ENCODE measurements at places on chromosomes 12 and 14.

DNA sequence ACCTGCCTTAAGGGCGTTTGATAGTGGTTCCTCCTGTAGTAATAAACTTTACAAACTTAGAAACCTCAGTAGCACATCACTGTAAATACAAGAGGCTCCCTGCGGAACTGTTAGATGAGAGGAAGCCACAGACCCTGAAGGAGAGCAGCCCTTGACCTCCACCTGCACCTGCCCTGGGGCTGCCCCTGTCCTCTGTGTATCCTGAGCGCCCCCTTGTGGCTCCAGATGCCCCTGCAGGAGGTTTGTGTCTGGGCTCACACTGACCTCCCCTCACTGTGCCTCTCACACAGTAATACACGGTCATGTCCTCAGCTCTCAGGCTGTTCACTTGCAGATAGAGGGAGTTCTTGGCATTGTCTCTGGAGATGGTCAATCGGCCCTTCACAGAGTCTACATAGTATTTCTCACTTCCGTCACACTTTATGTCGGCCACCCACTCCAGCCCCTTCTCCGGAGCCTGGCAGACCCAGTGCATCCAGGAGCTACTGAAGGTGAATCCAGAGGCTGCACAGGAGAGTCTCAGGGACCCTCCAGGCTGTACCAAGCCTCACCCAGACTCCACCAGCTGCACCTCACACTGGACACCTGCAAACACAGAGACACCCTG is 1059.8 kb downstream of the TMEM121 start:
- DNase-seq, result no peak

DNA sequence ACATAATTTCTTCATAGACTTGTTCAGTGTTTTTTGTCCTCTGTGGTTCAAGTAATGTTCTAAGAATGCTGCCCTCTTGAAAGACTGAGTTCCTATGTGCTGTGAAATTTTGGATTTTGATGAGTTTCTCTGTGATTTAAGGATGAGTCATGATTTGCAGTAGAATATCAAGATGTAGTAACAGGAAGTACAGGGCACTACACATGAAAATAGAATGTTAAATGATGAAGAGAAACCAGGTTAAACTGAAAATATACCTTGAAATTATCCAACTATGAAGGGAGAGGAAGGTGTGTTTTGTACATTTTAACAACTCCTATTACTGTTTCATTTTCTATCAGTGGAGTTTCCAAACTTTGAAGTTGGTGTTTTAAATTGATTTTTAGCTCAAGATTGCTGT is 4.8 kb downstream of the ELK3 start:
- DNase-seq, result no peak

- no peak for DNase-seq
Observed at GRCh38 chr14:22382955-22383354, 206.1 kb downstream of the DAD1 start.

DNA sequence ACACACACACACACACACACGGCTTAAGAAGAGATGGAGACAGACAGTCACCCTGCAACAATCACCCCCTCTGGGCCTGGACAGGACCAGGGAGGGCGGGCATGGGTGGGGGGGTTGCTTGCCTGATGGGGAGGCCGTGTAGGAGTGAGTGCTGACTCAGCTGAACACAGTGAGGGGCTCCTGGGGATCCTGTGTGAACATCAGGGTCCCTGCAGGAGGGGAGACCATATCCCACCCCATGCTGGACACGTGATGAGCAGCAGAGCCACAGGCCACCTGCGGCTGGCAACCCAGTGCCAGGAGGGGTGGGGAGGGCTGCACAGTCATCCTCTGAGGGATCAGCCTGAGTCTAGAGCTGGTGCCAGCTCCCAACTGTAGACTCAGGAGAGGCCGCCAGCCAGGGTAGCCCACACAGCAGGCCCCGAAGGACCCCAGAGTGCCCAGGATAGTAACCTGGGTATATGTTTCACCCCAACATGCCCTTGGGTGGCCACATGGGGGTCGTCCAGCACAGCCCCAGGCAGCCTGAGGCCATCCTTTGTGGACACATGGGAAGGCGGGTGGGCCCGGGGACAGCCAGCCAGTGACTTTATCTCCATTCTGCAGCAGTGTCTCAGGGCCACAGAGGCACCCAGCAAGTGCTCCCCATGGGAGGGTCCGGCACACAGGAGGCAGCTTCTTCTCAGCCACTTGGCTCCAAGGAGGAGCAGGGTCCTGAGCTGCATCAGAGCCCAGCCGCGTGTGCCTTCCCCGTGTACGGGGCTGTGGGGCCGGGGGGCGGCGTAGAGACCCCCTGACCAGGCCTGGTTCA is 73.7 kb upstream of the SFSWAP start:
- no peak for DNase-seq

GRCh38 chr12:116675339-116676107 is 62.3 kb downstream of the SPRING1 start:
- no peak for DNase-seq

DNA sequence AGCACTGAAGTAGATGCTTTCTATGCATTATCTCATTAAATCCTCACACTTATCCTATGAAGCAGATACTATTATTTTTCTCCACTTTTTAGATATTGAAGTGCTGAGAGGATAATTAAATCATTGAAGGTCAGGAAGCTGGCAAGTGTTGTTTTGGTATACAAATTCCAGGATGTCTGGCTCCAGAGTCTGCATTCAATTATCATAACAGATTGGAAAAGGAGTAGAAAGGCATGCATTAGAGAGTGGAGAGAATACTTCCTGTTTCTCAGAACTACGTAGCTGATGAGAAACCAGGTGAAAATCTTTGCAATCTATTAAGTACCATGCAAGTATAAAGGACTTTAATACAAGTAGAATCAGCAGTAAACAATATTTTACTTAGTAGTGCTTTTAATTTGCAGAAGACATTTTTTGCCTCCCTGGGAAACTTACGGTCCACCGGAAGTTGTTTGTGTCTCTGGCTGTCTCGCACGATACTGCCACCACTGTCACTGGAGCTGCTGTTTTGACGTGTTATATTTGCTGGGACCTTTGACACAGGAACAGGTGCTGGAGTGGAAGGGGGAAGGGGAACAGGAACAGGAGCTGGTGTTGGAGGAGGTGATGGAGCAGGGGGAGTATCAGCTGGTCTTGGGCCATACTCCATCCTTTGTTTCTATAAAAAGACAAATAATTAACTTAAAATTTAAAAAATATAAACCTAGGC is 158.0 kb downstream of the EPS8 start:
- no peak for DNase-seq

DNA sequence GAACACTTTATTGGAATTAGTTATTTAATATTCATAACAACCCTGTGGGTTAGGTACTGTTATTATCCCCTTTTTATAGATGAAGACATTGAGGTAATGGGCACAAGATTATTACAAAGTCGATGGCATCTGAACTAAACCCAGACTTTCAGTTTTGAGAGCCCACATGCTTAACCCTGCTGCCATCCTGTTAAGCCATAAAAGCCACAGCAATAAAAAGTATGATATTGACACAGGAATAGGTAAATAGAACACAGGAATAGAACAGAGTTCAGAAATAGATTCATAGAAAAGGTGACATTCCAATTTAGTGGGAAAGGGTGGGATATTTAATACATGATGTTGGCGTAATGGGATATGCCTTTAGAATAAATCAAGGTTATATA is 119.8 kb downstream of the SLC38A1 start:
- no peak for DNase-seq

DNA sequence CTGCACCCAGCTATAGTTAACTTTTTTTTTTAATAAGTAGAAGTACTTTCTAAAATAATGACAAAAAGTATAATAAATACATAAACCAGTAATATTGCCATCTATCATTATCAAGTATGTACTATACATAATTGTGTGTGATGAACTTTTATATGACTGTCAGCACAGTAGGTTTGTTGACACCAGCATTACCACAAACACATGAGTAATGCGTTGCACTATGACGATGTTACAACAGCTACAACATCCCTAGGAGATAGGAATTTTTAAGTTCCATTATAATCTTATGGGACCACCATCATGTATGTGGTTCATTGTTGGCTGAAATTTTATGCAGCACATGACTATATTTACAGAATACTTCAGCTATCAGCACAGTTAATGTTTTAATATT is 62.9 kb upstream of the VSX2 start:
- no peak for DNase-seq

DNA sequence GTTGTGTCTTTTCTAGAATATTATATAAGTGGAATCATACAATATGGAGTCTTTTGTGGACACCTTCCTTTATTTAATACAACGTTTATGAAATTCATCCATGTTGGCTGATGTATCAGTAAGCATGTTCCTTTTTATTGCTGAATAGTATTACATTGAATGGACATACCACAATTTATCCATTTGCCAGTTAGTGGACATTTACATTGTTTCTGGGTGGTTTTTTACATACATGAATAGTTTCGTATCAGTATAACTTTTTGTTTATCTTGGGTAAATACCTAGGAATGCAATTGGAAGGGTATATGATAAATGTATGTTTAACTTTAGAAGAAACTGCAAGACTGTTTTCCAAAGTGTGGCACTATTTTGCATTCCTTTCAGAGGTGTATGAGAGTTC is 23.1 kb downstream of the IQSEC3 start:
- no peak for DNase-seq

DNA sequence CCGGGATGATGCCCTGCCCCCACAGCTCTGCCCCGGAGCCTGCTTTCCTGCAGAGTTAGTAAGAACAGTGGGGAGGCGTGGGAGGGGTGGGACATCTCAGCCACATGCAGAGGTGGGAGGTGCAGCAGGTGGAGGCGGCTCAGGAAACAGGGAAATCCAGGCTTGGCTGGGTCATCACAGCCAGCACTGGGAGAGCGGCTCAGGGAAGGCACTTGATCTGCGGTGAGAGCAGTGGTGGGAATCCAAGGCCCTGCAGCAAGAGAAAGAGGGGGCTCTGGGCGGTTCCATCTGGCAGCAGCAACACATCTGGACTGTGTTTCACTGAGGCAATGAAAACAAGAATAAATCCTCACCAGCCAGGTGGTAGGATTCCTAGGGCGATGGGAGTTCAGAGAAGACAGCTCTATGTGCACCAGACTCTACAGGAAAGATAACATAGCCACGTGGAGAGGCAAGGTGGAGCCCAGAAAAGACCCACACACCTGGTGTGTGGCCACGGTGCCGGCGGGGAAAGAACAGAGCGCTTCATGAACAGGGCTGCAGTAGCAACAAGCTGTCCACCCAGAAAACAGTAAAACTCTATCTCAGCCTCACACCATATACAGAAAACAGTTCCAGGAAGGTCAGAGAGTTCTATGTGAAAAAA is 57.6 kb downstream of the CCDC85C start:
- no peak for DNase-seq

DNA sequence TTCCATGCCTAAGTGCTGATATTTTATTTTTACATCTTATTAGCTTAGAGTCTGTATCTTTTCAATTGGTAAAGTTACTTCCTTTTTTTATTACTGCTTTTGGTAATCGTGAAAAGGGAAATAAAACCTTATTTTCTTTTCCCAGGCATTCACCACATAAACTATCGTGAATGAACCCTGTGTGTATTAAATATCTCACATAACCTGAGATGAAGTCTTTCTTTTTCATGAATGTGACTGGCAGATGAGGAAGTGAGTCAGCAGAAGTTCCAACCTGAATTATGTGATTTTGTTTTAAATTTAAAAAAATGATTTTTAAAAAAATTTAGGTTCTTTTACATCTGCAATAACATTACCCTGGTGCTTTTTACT is 26.0 kb downstream of the MYBPC1 start:
- no peak for DNase-seq

Data from GM12864 (cell line).